ENCODE measurements at places on chromosomes 16 and 17.

GRCh38 chr17:7208754-7209460, 10.7 kb downstream of the DLG4 start:
- DNase-seq: no peak

DNA sequence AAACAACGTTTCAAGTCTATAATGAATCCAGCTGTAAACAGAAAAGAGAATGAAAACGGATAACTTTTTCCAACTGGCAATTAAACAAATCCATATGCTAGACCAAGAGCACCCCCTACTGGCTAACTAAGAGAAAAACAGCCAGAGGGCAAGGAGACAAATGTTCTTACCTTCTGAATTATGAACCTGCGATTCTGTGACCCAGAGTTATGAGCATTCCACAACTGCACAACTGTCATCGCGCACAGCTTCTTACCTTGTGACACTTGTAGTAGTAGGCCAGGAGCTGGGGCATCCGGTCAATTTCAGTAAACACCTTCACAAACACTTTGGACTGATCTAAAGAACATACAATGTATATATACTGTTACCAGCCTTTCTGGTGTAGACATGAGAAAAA, 18.6 kb downstream of the COG7 start:
- peak; percentile 69 for DNase-seq

DNA sequence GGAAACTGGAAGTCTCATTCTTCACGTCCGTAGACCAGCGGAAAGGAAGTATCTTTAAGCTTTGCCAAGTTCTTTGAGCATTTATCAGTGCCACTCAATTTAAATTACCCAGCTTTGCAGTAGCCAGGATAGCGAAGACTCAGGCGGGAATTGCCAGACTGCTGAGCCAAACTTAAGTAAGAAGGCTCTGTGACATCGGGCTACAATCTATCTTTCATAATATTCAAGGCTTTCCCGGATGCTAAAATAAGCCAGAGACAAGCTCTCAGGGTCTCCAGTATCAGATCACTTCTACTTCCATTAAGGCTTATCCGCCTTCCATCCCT, 436 bp upstream of the BRIP1 start:
- DNase-seq: no peak

DNA sequence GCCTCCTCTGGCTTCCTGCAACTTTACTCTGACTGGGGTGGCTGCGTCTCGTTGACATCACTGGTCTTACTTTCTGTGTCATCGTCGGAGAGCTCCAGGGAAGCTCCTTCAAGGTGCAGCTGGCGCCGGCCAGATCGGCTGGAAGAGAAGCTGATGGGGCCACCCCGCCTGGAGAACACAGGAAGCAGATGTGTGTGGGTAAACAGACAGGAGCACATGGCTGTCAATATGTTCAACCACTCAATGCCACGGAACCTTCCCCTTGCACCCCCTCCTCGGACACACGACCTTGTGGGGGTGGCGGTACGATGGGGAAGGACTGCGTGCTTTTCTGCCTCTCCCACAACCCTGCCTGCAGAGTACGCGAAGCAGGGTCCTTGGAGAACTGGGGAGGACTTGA, 40.1 kb downstream of the NDEL1 start:
- peak; percentile 11 for DNase-seq

GRCh38 chr16:70390774-70391173, 44.1 kb downstream of the DDX19A start:
- no peak for DNase-seq

GRCh38 chr16:84967828-84968227, 43.5 kb downstream of the ZDHHC7 start:
- no peak for DNase-seq

- no peak for DNase-seq
Measured at GRCh38 chr17:72529386-72529785, 408.6 kb downstream of the SOX9 start.

DNA sequence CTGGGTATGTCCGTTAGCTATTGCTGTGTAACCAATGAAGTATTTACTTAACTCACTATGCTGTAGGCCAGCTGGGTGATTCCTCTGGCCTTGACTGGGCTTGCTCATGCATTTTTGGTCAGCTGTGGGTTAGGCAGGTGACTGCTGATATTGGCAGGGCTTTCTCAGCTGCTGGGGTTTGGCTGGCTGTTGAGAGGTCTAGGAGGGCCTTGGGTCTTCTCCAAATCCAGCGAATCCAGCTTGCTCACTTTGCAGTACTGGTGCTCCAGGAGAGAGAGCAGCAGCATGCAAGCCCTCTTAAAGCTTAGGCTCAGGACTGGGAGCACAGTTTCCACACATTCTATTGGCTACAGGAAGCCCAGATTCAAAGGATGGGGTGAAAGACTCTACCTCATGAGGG, 270.1 kb downstream of the PHKB start:
- no peak for DNase-seq

DNA sequence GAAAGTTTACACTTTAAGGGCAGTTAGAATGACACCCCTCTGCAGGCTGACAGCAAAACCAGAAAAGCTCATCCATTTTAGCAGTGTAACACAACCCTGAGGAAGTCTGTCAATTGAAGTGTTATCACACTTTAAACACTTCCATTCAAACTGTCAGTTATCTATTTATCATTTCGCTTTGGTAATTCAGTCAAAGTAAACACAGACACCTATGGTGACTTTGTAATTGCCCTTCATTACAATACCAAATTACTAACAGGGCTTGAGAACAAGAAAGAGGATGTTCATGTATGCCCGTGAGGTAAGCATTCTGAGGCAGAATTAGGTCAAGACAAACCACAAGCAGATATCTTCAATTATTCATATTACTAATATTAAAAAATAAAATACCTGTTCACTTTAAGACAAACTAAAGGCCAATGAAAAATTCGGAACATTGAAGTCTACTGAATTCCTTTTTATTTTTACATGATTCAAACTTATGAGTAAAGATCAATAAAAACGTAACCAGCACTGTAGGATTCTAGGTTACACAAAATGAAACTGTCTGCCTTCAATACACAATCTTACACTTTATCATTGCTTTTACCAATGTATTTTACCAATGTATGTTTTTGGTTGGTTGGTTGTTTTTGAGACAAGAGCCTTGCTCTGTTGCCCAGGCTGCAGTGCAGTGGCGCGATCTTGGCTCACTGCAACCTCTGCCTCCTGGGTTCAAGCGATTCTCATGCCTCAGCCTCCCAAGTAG, 57.1 kb downstream of the BRIP1 start:
- DNase-seq: no peak

DNA sequence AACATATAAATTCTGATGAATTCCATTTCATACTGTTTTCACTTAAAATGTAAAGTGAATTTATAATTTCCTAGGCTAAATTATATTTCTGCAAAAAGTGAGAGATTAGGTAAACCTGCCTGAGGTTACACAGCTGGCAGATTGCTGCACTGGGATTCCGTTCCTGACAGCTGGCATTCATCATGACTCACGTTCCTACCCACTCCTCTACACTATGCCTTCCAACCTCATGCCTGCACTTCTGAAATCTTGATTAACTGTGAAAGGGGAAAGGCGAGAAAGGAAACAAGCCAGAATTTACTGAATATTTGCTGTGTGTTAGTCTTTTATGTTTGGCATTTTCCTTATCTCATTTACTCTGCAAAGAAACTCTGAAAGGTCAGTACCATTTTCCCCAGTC, 73.3 kb upstream of the MON1B start:
- DNase-seq: no peak

GRCh38 chr17:18959071-18959844, 7.3 kb downstream of the SLC5A10 start:
- DNase-seq: no peak

Measured in GM10248 (cell line).